ENCODE measurements at places on chromosomes 12 and 14. TPM values are rescaled to one million over a fixed set of nuclear protein-coding genes. Genes with fewer than 3 reads are reported as not detected.

Gene NINJ2
- polyA plus RNA-seq = 1.1 TPM

Gene GEMIN2
- polyA plus RNA-seq = 8.8 TPM

Gene TAS2R7
- polyA plus RNA-seq = not detected

Gene DYRK2
- 2.6 TPM for polyA plus RNA-seq

Gene CLEC4A
- 1.4 TPM for polyA plus RNA-seq

Gene KRT78
- polyA plus RNA-seq = 0.27 TPM

Gene CDKN3
- polyA plus RNA-seq = 0.61 TPM

Gene IFT81
- polyA plus RNA-seq = 2.5 TPM

Gene EIF2B2
- 19.0 TPM for polyA plus RNA-seq

Gene RNFT2
- polyA plus RNA-seq = 2.6 TPM

Gene ATF7
- 17.3 TPM for polyA plus RNA-seq

Gene WNK1
- polyA plus RNA-seq = 10.9 TPM

Gene KRT84
- not detected for polyA plus RNA-seq

Gene PRICKLE1
- polyA plus RNA-seq = 1.6 TPM

Measured in pancreas (tissue), 10 donors.